NCI-H526 treated with DMSO at 0.1 percent for 48 hours (cell line): ENCODE measurements at places on chromosomes 4 and X.

DNA sequence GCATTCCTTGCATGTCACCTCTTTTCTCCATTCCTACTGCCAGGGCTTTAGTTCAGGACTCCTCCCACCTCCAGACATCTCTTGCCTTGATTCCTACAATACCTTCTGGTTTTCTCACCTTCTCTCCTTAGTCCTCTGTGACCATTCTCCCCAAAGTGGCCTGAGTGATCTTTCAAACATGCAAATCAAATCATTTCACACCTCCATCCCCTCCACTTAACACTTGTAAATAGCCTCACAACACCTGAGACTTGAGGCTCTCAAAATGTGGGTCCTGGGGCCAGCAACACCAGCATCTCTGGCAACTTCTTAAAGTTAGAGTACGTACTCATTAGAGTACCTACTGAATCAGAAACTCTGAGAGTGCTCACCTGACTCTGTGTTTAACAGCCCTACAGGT, 68.4 kb downstream of the RTL9 start:
- DNase-seq: no peak

DNA sequence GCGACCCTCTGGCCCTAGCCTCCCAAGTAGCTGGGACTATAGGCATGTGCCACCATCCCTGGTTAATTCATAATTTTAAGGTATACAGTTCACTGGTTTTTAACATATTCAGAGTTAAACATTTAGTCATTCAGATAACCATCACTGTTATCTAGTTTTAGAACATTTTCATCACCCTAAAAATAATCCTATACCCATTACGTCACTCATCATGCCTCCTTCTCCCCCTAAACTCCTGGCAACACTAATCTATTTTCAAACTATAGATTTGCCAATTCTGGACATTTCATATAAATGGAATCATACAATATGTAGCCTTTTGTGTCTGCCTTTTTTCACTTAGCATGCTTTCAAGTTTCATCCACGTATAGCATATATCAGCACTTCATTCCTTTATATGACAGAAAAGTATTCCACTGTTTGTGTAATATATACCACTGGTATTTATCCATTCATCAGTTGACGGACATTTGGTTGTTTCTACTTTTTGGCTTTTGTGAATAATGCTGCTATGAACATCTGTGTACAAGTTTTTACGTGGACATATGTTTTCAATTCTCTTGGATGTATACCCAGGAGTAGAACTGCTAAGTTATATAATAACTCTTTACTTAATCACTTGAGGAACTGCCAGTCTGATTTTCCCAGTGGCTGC, 32.0 kb upstream of the RPS3A start:
- no peak for DNase-seq

- DNase-seq: no peak
Measured at GRCh38 chr4:156825074-156825473, 146.5 kb downstream of the PDGFC start.

DNA sequence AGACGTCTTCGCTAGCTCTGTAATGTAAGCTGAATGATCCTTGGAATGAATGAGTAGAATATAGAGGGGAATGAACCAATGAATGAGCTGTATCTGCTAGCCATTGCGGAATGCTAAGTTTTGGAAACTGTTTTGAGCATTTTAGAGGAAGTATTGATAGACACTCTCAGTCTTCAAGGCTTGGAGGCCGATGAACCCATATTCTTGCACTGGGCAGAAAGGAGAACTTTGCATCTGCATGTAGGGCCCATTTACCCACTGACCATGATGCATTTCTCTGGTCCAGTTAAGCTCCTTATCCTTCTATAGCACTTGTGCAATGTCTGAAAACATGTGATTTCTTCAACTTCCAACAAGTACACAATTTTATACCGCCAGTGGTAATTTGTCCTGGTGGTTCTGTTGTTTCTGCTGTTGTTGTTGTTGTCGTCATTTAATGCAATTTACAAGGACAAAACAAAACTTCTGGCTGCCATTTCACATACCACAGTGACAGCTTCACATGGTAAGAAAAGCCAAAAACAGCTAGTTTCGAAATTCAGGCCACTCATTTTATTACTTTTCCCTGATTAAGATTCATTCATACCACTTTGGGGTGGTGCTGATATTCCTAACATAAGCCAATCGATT, 85.0 kb upstream of the MTM1 start:
- DNase-seq: no peak

GRCh38 chrX:120306630-120307029, 4.6 kb downstream of the TMEM255A start:
- no peak for DNase-seq

DNA sequence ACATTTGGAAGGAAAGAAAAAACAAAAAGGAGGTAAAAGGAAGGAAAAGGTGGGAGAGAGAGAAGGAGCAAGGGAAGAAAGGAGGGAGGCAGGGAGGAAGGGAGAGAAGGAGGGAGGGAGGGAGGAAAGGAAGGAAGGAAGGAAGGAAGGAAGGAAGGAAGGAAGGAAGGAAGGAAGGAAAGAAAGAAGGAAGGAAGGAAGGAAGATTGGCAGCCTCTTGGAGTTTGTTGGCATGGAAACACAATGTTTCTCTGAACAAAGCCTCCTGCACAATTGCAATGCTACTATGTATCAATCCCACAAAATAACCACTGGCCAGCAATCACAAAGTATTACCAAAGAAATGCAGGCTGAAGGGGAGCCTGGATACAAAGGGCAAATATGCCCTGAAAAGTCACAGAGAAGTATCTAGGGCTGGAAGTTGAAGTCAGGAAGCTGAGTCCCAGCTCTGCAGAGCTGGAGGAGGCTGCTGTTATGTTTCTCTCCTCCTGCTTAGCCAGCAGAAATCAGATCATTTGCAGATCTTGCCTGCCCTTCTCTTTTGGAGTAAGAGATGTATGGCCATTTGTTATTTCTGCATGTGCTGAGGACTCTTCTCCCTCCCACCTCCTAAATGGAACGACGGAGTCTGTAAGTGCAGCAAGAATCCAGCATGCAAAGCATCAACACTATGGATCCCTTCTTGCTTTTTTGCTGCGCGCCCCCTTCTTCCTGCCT, 195.9 kb upstream of the LDB2 start:
- no peak for DNase-seq

- DNase-seq: no peak
Measured at GRCh38 chr4:107379054-107379869, 340.8 kb downstream of the PAPSS1 start.

- DNase-seq: no peak
Measured at GRCh38 chr4:5500165-5500564, 208.2 kb downstream of the EVC2 start.

DNA sequence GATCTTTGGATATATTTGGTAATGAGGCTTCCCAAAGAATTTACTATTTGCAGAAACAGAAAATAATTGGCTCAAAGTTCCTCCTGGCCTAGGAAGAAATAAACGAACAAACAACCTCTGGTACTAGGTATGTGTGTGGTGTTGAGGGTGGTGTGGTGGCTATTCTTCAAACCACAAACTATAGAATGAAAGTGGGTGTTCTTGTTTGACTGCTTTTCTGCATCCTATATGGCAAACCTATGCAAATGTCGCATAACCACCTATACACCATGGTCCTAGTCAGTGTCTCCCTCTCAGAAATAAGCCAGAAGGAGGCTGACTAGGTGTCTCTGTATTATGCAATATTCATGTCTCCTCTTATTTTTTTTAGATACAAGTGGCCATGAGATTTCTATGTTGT, 106.6 kb upstream of the PCDH18 start:
- DNase-seq: peak; percentile 21

DNA sequence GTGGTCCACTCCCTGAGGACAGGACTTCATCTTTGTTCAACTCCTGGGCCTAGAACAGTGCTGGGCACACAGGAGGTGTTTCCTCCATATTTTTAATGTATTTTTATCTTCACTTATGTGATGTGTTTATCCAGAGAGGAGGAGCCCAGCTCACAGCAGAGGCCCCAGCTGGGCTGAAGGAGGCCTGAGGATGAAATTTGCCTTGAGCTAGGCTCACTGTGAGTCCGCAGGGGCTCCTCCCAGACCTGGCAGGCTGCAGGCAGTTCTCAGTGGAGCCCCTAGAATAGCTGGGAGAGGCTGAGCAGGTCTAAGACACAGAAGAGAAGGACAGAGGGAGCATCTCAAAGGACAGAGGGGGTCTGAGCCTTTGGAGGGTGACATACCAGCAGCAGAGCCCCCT, 26.8 kb downstream of the C4orf50 start:
- no peak for DNase-seq

DNA sequence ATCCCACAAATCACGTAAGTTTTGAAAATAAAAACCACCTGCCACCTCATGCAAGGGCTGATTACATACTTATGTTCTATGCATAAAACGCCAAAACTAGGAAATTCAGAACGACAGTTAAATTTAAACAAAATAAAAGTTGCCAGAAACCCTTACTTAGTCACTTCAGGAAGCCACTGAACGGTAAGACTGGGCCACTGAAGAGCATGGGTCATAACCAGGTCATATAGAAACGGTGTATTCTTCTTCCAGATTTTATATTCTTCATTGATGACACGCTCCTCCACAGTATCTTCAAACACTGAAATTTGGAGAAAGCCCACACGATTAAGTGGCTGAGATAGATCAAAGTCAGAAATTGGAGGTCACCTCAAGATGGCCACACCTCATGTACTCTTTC, 1.2 kb downstream of the RBBP7 start:
- no peak for DNase-seq

- DNase-seq: no peak
Measured at GRCh38 chrX:130083656-130084382, 26.5 kb downstream of the ELF4 start.

GRCh38 chrX:110215411-110215810, 102.5 kb downstream of the AMMECR1 start:
- no peak for DNase-seq

GRCh38 chr4:45621971-45622370, 501.9 kb downstream of the GABRG1 start:
- DNase-seq: no peak

DNA sequence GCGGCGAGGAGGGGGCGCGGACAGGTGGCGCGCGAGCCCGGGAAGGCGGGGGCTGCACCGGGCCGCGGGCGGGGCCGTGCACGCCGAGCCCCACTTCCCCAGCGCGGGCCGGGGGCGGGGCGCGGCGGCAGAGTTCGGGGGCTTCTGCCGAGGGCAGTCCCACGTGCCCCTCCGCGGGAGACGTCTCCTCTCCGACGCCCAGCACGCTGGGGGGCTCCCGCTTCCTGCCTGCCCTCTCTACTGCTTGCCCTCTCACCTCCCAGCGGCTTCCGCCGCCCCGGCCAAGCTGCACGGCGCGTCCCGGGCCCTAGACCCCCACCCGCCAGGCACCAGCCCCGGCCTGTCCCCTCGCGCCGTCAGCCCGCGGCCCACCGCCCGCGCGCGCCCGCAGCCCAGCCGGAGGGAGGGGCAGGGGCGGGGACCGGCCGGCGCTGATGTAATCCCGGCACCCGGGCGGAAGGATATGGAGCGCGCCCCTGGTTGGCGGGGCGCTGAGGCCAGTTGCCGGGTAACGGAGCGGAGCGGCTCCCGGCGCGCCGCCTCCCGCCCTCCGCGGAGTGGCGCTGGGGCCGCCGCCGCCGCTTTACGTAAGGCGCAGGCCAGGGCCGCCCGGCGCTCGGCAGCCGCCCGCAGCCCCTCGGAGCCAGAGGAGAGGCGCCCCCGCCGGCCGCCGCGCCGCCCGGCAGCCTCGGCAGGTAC, at the start of gene KIAA0232:
Gene KIAA0232, plus strand, starts transcription at position 581 of the 699 bp plus-strand sequence. CDS start 41,727 bp downstream, outside the sequence.
- DNase-seq: peak; percentile 84

GRCh38 chrX:151712253-151712652, 3.6 kb upstream of the FATE1 start:
- no peak for DNase-seq

DNA sequence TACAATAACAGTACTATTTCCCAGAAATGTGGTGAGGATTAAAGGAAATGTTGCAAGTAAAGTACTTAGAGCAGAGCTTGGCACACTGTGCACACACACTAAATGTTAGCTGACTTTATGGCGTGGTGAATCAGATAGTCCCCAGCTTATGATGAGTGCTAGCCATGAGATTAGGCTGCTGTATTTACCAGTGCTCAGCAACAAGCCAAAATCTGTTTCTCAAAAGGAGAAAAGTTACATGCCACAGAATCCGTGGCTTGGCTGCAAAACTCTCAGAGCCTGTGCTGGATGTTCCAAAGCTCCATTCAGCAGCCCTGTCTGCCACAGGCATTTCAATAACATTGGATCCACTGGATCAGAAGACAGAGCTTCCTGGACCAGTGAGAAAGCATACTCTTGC, 12.8 kb upstream of the STBD1 start:
- DNase-seq: no peak

- DNase-seq: no peak
Measured at GRCh38 chrX:35251226-35251625, 308.6 kb downstream of the FAM47B start.

DNA sequence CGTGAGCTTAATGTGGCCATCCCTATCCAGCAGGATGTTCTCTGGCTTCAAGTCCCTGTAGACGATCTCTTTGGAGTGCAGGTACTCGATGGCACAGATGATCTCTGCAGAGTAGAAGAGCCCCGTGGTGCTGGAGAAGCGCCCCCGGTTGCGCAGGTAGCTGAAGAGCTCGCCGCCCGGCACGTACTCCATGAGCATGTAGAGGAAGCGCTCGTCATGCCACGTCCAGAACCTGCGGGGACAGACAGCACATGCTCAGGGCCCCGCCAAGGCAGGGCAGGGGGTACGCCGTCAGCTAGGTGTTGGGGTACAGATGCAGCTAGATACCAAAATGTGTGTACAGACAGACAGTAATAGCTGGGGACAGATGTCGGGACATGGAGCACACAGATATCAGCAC, 58.3 kb downstream of the PRKX start:
- no peak for DNase-seq

- DNase-seq: no peak
Measured at GRCh38 chr4:77123411-77123810, 33.6 kb upstream of the CCNG2 start.

DNA sequence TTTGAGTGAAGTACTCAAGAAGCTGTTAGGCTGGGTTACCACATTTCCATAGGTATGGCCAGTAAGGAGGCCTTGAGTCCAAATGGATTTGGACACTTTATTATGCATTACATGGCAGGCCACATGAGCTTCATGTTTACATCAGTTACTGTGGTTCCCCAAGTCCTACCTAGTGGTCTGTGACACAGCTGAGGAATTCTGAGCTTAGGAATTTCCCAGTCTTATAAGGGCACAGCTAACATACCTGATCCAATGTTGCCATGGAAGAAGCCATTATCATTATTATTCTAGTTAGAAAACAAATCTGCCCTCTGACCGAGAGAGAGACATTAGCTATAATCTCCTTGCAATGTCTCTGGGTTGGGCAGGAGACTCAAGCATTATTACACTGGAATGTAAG, 174.4 kb upstream of the NUDT10 start:
- no peak for DNase-seq

GRCh38 chr4:39543034-39543433, 15.8 kb upstream of the UGDH start:
- peak; percentile 66 for DNase-seq

DNA sequence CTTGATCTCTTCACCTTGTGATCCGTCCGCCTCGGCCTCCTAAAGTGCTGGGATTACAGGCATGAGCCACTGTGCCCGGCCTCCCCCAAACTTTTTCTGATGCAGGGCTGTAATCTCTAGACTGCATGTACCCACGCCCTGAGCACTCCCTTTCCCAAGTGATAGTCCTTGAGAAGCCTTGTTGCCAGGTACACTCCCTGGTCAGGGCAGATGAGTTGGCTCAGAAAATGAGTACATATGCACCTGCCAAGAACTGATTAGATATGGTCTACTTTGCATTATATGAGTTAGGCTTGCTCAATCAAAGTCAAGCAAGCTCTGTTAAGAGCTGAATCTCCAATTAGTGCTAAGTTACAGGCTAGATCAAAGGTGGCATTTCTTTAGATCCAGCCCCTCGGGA, 20.3 kb downstream of the APOO start:
- DNase-seq: no peak

- no peak for DNase-seq
Measured at GRCh38 chr4:186757696-186758355, 34.2 kb upstream of the FAT1 start.
